ENCODE measurements at places on chromosomes 13 and 19. TPM values are rescaled to one million over a fixed set of nuclear protein-coding genes. Genes with fewer than 3 reads are reported as not detected.

Gene RPL13A
- 1,463 TPM for polyA plus RNA-seq

DNA sequence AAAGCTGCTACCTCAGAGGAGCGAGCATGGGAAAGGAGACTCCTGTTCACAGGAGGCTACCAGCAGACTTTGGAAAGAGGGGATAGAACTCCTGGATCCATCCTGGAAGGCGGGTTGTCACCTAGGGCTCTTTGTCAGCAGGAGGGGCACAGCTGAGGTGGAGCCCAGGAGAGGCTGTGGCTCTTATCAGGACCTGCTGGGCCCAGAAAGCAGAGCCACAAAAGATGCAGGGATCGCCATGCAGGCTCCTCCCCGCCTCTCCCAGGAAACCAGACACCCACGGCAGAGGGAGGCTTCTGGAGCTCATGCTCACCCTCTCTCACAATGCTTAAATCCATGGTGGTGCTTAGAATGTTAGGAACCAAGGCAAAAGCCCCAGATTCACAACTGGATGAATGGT is 994.2 kb downstream of the UQCRFS1 start:
- no peak for DNase-seq

- DNase-seq: no peak
Measured at GRCh38 chr13:40329781-40330485, 336.5 kb downstream of the FOXO1 start.

Gene CACNA1A
- polyA plus RNA-seq: 2.8 TPM

- DNase-seq: no peak
Measured at GRCh38 chr19:1481224-1481892, 2.3 kb upstream of the C19orf25 start.

DNA sequence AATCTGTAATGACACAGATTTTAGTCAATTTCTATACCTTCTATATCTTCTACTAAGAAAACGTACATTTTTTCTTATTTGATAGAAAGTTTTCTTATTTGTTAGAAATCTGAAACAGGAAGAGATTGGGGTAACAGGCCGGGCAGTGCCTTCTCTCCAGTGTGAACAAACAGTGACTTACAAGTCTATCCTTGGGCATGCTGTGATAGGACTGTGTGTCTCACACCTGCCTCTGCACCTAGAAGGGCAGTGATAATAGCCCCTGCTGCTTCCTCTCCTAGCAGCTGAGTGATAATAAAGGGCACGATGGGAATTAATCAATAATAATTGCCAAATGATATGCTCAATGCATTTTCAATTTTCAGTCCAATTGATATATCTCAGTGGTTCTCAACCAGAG is 1.4 kb downstream of the TMEM272 start:
- DNase-seq: no peak

DNA sequence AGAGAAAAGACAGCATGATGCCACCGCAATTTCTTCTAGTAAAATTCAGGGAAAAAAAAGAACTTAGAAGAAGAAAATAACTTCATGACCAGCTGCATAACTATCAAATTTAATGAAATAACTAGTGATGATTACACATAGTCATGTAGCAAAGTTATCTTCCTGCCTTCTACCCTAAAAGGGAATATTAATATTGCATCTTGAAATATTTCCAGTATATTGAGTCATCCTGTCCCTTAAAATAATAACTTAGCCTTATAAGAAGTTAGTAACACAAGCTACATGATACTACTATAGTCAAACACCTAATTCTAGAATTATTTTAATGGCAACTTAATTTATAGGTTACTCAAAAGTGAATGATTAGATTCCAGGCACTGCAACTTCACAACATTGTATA is 289.2 kb downstream of the KLF12 start:
- no peak for DNase-seq

GRCh38 chr13:63436325-63436668 is 2020.6 kb upstream of the PCDH20 start:
- no peak for DNase-seq

DNA sequence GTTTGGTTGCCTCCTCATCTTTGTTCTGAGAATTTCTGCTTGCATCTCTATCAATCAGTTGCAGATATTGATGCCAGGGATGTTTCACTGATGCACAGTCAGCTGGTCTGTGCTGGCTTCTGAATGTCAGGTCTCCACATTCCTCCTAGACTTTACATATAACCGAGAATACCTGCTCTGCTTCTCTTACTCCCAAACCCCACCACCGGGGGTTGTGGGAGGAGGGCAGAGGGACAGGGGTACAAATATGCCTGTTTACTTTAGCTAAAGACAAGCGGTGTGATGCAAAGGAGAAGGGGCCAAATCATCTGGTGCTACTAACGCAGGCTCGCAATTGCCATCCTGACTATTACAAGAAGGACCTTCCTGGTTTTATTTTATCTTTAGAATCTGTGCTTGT is 17.4 kb upstream of the KLHL1 start:
- DNase-seq: no peak

Gene RAB3A
- polyA plus RNA-seq: 1.6 TPM

Gene CRX
- polyA plus RNA-seq: not detected
